MCF 10A (cell line): ENCODE measurements at places on chromosomes 6 and 20.

DNA sequence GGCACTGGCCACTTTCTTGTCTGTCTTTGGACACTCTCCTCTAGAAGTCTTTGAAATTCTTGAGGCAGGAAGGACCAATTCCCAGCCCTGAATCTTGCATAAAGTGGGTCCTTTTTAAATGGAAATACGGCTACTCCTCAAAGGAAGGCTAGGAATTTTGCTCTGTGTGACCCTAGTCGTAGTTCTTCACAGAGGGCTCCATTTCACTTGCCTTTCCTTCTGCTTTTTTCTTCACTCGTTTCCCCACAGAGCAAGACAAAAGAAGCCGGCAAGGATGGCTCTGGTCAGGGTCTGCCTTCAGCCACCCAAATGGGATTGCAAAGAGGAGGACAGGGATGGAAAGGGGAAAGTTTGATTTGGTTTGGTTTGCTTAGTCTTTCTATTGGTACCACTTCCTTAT, 25.8 kb downstream of the HLA-E start:
- H3K27me3 ChIP-seq, result no peaks in the 10 kb centered on the region
- H3K27ac ChIP-seq, result no peak overlapping the region
- no peak for DNase-seq
- H3K4me3 ChIP-seq, result no peak overlapping the region
- no peaks in the 10 kb centered on the region for H3K36me3 ChIP-seq
- H3K4me1 ChIP-seq, result no peaks in the 10 kb centered on the region

DNA sequence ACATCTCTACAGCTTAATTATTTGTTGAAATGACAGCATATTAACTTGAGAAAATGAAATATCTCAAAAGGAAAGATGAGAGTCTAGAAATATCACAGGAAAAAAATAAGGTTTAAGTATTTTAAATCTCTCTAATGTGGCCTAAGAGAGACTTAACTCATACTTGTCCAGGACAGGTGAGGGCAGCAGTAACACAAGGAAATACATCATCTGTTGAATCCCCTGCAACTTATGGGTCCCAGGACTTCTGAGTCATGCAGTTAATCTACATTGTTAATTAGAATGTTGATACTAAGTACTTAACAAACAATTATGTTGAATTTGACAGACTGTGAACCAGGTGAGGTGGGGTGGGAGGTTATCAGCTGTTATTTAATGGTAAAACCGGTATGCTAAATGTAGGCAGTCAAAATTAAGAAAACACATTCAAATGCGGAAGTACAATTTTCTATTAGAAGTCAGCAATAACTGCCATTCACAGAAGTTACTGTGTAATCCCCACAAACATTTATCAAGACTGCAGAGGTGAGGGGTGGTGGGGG, 87.9 kb downstream of the CEP57L1 start:
- peak; percentile 22 for DNase-seq
- no peak overlapping the region for H3K27ac ChIP-seq
- no peak overlapping the region for H3K4me3 ChIP-seq

DNA sequence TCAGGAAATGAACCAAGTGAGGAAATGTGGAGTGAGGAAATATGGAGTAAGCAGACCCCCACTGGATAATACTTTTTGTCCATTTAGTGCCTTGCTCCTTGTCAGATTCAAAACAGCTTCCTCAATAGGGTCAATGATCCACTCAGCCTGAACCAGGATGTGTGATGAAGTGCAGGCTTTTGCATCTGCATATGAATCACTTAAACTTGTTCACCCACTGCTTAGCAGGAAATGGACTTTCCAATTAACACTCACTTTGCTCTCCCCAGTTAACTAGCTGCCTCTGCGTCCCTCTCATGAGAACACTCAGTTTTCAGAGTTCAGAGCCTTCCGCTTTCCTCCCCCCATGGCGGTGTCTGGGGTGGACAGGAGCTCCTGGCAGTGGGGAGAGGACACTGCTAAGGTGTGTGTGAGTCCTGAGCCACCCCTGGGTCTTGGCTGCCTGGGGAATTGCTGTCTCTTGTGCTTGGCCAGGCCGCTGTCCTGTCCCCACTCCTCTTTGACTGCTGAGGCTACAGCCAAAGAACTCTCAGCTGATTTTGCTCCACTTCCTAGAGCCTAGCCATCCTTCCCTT, 621.8 kb downstream of the CDH26 start:
- no peak overlapping the region for H3K4me3 ChIP-seq
- H3K4me1 ChIP-seq, result no peaks in the 10 kb centered on the region
- no peak overlapping the region for H3K27ac ChIP-seq
- peaks cover 73% of the 10 kb centered on the region for H3K27me3 ChIP-seq
- no peaks in the 10 kb centered on the region for H3K36me3 ChIP-seq

GRCh38 chr6:154266560-154267099, 90.0 kb downstream of the IPCEF1 start:
- no peak overlapping the region for H3K4me3 ChIP-seq
- H3K4me1 ChIP-seq, result no peaks in the 10 kb centered on the region
- no peaks in the 10 kb centered on the region for H3K36me3 ChIP-seq
- H3K27ac ChIP-seq, result no peak overlapping the region
